Fibroblast of upper back skin (primary cell): ENCODE measurements at places on chromosomes 16 and 17.

- peak; percentile 68 for DNase-seq
Observed at GRCh38 chr17:40460968-40461731, 17.9 kb downstream of the IGFBP4 start.

DNA sequence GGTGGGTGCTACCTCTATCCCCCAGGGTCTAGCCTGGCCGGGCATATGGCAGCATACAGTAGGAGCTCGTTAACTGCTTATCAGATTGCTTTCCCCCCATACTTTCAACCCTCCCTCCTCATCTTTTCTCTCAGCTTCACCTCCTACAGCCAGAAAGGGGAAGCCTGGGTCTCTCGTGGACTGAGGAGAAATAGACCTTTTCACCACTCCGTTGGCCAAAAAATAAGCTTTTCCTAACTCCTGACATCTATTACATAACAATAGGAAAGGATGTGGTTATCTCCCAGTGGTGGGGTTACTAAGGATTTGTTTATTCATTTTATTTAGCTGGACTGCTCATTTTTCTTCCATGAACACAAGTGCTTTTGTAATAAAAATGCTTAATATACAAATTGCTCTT is 9.0 kb upstream of the CXCL16 start:
- no peak for DNase-seq

GRCh38 chr17:9409878-9410277 is 165.7 kb downstream of the STX8 start:
- no peak for DNase-seq

- DNase-seq: no peak
Observed at GRCh38 chr16:85978291-85978775, 79.4 kb downstream of the IRF8 start.

DNA sequence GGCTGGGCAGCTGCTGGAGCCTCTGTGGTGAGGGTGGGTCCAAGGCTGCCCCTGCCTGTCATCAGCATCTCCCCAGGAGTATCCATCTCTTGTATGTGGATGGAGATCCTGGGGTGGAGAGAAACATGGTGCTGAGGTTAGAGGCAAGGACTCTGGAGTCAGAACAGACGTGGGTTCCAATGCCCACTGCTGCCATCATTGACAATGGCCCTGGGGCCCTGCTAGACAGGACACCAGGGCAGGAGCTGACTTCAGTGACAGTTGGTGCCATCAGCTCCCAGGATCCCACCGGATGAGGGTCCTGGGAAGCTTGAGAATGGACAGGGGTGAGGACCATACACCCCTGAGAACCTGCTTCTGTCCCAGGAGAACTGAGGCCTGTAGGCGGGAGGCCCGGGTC is 15.6 kb downstream of the MYLK3 start:
- no peak for DNase-seq

DNA sequence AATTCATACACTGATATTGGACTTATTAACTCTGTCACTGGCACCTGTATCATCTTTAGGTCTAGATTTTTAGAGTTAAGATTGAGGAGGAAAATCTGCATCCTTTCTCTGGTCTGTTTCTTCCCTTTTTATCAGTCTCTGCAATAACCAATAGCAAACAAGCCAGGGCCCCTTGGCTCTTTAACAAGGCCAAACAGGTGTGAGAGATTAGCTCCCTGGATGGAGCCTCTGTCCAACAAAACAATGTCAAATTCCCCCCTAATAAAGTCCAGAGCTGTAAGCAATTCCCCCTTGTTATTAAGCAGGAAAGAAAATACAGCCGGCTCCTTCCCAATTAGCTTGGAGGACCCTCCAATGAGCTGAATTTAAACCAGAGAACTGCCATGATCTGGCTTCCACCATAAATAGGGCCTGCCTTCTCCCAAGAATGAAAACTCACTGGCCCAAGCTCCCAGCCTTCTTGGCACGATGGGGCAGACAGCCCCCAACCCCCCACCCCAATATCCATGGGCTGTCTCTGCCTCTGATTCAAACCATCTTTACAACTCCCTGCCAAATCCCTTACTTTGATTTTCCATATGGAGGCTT is 56.1 kb upstream of the SOX9 start:
- no peak for DNase-seq

DNA sequence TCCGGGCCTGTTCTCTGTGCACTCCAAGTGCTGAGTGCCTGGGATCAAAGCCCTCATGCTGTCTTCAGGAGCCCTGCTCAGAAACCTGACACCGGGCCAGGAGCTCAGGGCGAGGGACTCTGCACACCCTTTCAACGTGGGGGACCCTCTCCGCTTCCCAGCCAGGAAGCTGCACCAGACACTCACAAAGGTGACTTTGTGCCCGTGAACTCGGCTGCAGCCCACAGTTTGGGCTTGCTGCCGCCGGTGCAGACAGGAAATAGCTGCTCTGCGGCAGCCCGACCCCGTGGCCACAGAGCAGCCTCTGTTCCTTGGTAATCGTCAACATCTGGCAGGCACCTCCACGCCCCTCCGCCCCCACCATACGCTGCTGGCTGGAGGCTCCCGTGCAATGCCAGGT is 93.4 kb upstream of the METRNL start:
- peak; percentile 33 for DNase-seq

- DNase-seq: no peak
Observed at GRCh38 chr17:81310949-81311550, 15.9 kb upstream of the SLC38A10 start.

DNA sequence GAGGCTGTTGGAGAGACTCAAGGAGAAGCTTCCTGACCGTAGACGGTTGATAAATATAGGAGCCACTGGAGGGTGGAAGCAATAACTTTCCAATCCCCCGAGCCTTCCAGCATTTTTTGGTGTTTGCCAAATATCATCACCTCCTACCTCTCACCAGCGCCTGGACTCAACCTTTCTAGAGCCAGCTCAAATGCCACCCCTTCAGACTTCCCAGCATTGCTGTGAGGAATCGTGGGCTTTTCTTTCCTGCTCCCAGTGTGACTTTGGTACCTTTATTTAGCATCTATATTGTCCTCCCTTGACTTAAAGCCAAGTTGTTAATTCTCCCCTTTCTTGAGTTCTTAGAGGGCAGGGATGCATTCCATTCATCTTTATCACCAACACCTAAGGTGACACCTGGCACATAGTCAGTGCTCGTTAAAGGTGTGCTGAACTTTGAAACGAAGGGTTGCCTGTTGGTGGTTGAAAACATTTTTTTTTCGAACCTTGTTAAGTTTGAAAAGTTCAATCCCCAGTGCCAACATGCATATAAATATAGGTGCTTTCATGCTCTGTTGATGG is 35.3 kb upstream of the CCR7 start:
- no peak for DNase-seq
